Head of caudate nucleus (tissue), 42 donors: ENCODE measurements at places on chromosomes 6 and 20.

DNA sequence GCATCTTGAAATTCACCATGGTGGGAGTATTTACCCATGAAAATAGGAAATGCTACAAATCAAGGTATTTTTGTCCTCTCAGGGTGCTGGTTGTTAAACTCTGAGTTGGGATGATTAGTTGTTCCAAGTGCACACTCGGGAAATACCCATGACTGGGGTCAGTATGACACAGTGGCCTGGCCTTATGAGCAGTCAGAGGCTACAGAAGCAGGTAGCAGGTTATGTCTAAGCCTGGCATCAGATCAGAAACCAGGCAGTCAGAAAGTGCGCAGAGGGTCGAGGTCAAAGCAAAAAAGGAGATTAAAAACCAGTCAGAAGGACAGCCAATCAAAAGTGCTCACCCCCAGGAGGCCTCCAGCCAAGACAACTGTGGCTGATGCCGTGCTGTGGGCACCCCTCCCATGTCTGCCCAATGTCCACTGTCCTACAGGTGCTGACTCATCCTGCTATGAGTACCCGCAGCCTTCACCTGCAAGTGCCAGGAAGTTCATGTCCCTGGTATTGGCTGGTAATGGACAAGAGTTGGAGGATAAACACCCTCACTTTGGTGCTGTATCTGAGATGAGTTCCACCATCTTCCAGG lies 117.4 kb upstream of the SLC24A3 start:
- DNase-seq, result no peak

DNA sequence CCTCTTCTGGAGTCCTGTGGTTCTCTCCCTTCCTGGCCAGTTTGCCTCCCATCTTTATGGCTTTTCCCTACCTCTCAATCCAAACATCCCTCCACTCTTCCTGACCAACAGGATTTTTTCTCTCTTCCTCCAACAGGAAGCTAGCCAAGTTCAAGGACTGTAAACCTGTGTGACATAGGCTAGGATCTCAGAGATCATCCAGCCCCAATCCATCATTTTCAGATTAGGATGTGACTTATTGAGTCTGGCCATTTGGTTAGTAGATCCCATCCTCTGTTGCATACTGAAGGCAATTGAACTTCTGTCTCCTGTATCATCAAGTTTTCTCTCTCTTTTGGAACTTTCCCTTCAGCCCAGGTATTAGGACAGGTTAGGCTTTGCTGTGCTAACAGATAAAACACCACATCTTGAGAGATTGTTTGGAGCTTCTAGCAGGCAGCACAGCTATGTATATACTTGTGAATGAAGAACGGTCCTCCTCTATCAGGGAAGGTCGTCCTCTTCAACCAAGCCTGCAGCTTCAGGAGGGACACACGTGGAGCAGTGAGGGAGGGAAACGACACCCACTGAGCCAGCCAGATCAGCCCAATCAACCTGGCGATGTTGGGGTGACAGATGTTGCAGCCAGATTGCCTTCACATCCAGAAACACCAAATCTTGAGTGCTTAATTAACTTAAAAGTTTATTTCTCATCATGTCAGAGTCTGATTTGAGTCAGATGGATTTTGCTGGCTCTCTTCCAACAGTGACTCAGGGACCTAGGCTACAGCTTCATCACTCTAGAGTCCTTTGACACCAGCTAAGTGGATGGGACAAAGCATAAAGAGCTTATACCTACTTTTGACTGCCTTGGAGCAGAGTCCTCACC lies 106.8 kb downstream of the GJA10 start:
- DNase-seq, result no peak

DNA sequence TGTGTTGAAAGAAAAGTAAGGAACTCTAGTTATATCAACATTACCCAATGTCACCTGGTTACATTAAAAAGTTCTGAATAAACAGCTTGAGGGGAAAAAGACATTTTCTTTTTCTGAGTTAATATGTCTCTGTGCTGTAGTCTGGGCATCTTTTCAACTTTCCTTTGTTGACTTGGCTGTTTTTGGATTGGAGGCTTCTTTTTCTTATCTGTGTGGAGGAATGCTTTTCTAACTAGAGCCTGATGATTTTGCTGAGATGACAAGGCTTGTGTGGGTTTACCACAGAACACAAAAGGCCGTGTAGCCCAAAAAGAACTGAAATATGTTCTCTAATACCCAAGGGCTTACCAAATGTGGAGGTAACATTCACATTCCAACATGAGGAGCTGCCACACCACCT lies 161.8 kb downstream of the KCNQ5 start:
- DNase-seq, result no peak

DNA sequence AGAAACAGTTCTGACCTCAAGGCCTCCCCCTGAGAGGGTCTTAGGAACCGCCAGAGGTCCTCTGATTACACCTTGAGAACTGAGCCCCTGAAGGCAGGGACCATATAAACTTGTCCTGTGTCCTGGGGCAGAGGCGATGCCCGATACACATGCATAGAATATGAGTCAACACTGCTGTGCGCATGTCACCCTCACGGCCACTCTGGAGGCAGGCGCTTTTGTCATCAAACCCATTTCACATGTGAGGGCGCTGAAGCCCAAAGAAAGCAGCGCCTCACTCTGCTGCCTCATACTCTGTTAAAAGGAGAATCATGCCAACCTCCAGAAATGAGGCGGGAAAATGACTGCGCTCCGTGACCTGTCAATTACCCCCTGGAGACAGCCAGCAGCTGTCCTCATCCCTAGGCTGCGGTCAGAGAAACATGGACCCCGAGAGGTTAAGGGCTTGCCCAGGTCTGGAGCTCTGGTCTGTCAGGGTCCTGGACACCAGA lies 158.3 kb downstream of the GRM4 start:
- no peak for DNase-seq

GRCh38 chr20:9609887-9610502 lies 95.6 kb downstream of the LAMP5 start:
- DNase-seq, result peak; percentile 84

DNA sequence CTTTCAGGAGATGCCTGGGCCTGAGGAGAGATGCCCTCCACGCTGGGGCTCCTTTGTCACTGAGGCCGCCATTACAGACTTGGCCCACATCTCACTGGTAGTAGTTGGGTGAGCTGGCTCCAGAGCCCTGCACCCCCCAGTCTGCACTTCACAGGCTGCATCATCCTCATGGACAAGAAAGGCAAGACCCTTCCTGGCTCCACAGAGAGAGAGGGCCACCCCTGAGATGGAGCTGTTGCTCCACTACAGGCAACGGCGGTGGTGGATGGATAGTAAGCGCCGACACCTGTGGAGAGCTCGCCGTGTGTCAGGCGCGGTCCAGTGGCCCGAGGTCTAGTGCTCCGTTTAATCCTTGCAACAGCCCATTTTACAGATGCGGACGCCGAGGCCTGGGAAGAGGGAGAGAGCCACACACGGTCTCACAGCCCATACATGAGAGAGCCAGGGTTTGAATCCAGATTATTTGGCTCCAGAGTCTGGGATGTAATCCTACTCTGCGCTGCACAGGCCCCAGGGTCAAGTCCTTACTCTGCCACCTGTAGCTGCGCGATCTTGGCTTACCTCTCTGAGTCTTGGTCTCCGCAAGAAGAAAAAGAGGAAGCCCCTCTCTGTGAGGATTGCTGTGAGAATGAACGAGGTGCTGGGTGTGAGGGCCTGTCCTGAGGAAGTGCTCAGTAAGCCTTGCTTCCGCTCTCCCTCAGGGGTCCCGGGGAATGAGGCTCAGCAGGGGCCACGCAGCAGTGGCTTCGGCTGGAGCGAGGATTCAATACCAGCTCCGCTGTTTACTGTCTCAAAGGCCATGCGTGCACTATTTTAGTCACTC lies 34.5 kb downstream of the SPDEF start:
- no peak for DNase-seq

DNA sequence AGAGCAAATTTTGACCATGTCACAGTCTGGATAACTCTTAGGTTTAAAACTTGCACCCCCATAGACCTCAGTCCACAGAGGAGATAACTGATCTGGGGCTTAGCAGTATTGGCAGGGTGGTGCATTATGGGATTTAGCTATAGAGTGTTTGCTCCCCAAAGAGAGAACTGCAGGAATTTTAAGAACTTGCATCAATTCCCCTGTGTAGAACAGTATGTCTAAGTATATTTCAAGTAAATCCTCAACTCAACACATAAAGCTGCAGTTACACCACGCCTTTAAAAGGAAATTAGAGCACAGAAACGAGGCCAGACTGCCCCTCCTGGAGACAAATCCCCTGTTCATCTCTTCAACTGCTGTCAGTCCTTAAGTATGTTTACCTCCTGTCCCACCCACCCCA lies 144.9 kb downstream of the TRMT11 start:
- no peak for DNase-seq

DNA sequence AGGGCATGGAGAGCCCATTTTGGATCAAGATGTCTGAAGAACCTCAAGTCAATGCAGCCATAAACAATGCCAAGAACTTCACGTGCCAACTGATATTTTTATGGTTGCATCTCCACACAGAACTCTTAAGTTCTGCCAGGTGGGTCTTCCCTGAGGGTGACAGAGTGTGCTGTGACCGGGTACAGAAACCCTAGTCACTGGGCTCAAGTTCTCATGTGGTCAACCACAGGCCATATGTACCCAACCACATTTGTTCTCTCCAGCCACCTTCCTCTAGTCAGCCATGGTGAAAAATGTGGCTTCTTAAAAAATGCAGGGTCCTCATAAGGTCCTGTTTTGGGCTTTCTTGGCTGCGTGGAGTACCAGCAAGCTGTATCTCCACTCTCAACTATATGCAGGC lies 48.9 kb downstream of the CLIC5 start:
- DNase-seq, result no peak

GRCh38 chr20:8721098-8721497 lies 347.8 kb upstream of the PLCB4 start:
- no peak for DNase-seq

GRCh38 chr6:21780679-21781078 lies 187.1 kb downstream of the SOX4 start:
- no peak for DNase-seq

DNA sequence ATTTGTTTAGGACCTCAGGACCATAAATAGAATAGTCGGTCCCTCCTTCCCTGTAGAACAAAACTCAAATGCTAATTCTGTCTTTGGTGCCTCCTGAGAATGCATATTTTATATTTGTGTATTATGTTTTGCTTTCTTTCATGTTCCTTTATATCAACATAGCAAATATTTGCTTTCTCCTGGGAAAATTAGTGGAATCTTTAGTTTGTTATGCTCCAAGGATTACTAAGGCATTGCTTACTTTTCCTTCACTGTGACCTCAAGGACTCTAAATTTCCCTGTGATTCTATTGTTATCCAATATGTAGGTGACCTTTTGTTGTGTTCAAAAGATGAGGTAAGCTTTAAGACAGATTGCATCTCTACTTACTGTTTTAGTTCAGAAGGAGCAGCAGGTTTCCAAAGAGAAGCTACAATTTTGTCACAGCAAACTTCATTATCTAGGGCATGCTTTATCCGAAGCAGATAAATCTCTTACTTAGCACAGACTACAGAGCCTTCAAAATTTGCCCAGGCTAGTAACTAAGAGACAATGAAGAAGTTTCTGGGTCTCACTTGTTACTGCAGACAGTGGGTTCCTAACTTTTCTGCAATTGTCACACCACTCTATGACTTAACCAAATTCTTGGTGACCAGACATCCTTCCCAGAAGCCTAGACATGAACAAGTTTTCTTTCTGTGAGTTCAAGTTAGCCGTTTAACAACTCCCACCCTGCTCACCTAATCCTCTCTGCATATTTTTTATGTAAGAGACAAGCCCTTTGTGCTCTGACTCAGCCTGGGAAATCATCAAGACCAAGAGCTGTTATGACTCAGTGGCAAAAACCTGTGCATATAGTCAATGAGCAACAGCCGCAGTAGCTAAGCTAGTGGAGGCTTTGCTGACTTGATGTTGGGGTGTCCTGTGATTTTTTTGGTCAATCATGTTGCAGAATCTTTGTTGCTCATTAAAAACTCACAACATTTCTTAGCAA lies 378.8 kb downstream of the QKI start:
- peak; percentile 71 for DNase-seq

DNA sequence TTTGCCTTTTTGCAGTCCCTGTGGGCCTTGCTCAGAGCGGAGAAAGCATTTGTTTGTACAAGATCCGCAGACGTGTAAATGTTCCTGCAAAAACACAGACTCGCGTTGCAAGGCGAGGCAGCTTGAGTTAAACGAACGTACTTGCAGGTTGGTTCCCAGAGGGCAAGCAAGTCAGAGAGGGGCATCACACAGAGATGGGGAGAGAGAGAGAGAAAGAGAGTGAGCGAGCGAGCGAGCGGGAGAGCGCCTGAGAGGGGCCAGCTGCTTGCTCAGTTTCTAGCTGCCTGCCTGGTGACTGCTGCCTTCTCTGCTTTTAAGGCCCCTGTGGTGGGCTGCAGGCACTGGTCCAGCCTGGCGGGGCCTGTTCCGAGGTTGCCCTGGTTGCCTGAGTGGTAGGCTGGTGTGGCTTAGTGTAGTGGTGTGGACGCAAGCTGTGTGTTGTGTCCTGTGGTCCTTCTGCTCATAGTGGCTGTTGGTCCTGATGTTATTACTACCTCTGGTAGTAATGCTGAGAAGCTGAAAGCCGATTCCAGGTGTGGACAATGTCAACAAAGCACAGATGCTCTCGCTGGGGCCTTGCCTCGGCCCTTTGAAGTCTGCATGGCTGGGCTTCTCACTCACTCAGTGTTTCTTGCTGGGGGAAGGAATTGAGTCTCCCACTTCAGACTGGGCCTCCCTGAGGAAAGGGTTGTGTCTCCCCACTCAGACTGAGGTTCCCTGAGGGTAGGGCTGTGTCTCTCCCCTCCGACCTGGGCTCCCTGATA lies 12.1 kb downstream of the VEGFA start:
- DNase-seq, result no peak

DNA sequence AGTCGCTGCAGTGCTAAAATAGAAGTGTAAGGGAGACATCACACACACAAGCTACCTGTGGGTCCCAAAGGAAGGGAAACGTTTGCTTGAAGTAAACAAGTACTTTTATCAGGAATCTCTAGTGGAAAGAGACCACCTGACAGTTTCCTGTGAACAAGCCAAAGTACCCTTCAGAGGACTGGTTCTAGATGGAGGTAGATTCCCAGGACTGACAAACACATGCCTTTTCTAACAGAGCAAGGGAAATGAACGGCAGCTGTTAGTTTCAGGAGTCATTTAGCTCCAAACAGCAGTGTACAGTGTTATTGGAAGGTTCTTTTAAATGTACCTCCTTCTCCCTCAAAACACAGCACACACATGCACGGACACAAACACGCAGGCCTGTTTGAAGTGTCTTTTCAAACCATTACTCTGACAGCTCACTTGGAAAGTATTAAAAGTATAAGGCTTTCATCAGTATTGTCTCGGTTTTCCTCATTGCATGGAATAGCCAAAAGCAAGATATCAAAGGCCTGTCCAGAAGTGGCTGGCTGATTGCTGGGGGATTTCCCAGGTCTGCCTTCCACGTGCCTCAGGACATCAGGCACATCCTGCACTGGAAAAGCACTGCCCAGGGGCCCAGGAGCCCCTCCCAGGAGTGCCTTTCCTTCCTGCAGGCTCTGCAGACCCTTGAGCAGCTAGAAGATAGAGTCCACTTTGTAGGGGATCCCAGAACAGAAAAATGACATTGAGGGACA lies 393.2 kb upstream of the SOX4 start:
- no peak for DNase-seq
